Mesenteric fat pad (tissue), 1 donor: ENCODE measurements at places on chromosomes 5 and 9. TPM values are rescaled to one million over a fixed set of nuclear protein-coding genes. Genes with fewer than 3 reads are reported as not detected.

INSL6 gene
- not detected for total RNA-seq

- no peak for DNase-seq
Measured at GRCh38 chr9:133026426-133026825, 4.4 kb upstream of the GTF3C5 start.

NCS1 gene
- 11.9 TPM for total RNA-seq

CAAP1 gene
- total RNA-seq, result 10.4 TPM

GRCh38 chr5:60178101-60178500 is 284.6 kb upstream of the PDE4D start:
- DNase-seq, result no peak

FBXO4 gene
- 11.2 TPM for total RNA-seq

DNA sequence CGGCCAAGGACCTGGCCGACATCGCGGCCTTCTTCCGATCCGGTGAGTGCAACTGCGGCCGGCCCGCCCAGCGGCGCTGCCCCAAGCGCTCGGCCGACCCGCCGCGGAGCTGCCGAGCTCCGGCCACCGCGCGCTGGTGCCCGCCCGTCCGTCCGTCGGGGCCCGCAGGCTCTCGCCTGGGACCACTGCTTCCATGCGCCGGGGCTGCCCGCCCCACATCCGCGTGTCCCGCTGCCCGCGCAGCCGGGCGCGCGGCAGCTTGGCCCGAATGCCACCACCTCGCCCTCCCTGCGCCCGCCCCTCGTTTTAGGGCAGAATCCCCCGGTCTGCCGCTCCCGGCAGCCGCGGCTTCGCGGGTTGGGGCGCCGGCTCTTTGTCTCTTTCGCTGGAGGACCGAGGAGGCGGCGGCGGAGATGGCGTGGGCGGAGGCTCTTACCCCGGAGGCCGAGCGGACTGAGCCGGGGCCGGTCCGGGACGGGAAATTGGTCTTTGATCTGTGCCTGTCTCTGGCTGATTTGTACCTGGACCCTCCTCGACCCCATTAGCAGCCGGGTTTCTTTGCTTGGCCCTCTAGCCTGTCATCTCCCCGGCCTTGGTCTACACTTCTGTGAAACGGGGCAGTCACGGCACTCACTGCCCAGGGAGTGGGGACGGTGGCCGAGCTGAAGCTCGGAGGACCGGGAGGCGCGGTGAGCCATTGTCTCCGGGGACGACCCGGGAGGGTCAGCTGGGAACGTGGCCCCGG is 871 bp downstream of the TRIO start:
- peak; percentile 90 for DNase-seq

DNA sequence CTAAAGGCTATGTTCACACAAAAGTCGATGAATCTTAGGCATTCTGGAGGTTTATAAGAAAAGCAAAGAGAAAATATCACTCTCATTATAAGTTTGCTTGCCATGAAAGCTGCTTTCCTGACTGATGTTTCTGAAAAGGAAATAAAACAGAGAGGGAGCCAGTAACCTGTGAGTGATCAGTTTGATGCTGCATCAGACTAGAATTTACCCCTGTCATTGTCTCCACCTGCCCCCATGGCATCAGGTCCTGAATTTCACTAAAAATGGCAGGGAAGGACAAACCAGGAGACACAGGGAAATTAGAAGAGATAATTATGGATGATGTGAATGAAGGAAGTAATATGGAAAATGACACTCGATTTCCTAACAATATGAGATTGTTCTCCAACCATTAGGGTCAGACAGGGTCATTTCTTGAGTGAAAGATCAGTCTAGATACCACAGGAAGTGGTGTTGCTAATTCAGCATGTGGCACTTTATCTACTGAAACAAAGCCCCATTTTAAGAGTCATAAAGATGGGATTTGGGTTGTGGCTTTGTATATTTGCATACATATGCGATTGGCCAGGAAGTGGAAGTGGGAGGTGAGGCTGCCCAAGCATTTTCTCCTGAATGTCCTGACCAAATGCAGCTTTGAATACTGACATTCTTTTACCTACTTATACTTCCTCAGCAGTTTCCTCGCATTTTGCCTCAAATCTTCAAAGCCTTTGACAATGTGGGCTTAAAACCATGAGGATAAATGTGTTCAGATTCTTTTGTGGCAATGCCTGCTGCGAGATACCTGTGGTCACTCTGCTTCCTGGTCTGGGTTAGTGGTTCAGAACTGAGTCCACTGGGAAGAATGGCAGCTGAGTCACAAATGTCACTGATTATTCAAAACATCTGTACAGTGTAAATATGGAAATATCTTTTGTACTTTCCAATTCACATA is 29.7 kb downstream of the MEGF10 start:
- DNase-seq, result no peak

CCNJL gene
- total RNA-seq, result 0.80 TPM

DNA sequence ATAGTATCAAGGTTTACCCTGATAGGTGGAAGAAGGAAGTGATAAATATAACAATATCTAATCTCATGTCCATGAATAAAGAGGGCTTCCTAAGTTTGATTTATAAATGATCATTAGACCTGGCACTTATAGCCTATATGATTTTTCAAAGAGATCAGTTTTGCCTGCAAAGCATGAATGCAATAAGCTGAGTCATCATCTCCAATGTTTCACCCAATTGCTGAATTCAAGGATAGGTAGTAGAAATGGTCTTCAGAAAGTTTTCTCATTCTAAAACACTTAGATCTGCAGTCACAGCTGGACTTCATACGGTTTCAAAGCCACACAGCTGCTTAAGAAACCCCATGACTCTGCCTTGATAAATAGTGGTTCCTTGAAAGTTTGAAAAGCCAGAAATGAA is 1722.8 kb downstream of the MAT2B start:
- no peak for DNase-seq

SLC4A9 gene
- total RNA-seq, result 0.22 TPM

MARCHF11 gene
- not detected for total RNA-seq

- no peak for DNase-seq
Measured at GRCh38 chr9:70020991-70021571, 22.6 kb upstream of the MAMDC2 start.

- peak; percentile 86 for DNase-seq
Measured at GRCh38 chr5:178467568-178468195, 122.5 kb downstream of the COL23A1 start.

- no peak for DNase-seq
Measured at GRCh38 chr5:74430631-74431289, 209.8 kb downstream of the ENC1 start.

TAF7 gene
- total RNA-seq, result 53.9 TPM

FAM81B gene
- total RNA-seq, result not detected
